Non-pigmented ciliary epithelial cell (primary cell): ENCODE measurements at places on chromosomes 2 and 18.

DNA sequence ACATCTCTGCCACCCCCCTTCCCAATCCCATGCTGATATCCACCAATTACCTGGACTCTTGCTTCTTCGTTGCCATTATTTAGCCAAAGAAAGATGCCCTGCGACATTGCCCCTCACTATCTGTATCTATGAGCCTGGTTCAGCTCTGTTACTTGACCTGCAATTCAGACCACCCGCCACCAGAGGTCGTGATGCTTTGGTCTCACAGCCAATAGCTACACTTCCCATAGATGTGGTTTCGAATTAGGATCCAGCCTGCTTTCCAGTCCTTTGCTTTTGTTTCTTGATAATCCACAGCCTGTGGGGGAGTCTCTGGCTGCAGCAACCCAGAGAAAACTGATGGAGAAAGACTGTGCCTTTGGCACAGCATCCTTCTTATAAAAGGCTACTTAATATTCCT lies 239.4 kb downstream of the KLHL29 start:
- no peak for DNase-seq

DNA sequence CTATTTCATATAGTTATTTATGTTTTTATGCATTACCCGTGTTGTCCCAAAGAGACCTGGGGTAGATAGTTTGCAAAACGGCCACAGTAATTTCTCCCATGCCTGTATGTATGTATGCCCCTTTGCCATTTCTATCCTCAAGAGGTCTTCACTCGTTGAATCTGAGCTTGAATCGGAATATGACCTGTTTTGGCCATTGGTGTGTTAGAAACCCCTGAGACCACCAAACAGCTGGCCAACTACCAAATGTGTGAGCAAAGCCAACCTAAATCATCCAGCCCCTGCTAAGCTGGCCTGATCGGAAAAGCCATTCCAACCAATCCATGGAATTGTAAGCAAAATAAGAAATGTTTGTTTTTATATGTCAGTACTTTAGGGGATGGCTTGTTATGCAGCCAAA lies 23.4 kb upstream of the INO80C start:
- DNase-seq = no peak

DNA sequence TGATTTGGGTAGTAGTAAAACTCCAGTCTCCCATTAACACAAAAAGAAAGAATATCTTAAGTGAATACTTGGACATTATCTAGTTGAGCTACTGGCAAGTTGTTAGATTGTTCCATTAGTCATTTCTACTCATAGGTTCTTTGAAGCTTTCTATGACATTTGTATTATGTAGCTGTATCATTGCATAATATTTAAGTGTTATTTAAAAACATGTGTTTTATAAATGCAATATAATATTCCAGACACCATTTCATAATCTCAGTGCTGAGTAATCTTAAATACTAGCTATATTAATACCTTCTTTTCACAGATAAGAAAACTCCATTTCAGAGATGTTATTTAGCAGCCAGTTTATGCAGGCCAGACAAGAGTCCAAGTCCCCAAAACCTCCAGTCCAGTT lies 271.9 kb downstream of the NCKAP5 start:
- no peak for DNase-seq

DNA sequence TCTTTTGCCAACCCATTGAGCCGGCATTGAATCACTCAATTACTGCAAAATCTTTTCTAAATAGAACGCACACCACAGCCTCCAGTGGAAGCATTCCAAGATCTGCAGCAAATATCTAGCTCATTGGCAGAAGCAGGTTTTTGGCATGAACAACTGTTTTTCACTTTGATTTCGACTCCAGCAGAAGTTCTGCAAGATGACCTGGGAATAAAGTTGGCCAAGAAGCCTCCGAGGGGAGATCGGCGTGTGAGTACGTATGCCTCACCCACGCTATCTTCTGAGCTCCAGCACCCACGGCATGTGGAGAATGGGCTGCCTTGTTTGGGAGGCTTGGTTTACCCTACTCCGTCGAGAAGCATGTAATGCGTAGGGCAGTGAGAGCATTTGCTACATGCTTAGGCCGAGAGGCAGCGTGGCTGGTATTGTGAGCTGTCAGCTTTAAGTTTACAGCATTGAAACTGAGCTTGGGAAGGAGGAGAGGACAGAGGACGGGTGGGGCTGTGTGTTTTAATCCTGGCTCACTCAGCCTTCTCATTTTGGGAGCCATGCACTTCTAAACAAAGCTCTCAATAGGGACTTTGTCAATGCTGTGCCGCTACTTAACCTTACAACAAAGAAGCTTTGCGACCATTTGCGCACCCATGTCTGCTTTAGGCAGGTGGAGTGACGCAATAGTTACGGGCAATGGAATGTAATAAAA lies 10.5 kb downstream of the PCARE start:
- no peak for DNase-seq

DNA sequence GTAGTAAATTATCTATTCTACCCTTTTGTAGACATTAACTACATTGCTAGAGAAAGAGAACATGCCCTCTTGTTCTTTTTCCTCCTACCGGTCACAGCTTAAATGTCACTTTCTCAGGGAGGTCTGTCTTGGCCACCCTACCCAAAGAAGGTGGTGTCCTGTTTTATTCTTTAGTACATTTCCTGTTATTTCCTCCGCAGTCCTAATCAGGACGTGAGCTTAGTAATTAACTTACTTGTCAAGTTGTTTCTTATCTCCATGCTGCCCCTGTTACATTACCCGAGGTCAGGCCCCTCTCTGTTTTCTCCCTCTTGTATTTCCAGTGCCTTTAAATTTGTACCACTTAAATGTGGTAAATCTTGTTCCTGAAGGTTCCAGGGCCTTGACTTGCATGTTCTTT lies 73.7 kb upstream of the RMDN2 start:
- no peak for DNase-seq

DNA sequence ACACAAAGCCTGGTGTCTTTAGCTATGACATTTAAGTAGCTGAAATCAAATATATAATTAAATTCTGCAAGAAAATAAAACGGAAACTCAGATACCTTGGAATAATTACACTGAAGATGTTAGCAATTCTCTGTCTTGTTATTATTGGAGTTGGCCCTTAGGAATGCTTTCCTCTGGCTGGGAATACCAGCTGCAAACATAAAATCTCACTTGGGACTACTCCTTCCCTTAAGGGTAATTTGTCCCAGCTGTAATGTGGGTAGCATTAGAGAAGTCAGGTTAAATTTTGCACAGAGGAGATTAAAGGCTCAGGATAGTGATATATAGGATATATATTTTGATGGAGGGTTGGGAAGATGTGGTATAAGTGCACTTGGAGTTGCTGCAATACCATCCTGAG lies 37.3 kb upstream of the GRP start:
- DNase-seq = no peak

DNA sequence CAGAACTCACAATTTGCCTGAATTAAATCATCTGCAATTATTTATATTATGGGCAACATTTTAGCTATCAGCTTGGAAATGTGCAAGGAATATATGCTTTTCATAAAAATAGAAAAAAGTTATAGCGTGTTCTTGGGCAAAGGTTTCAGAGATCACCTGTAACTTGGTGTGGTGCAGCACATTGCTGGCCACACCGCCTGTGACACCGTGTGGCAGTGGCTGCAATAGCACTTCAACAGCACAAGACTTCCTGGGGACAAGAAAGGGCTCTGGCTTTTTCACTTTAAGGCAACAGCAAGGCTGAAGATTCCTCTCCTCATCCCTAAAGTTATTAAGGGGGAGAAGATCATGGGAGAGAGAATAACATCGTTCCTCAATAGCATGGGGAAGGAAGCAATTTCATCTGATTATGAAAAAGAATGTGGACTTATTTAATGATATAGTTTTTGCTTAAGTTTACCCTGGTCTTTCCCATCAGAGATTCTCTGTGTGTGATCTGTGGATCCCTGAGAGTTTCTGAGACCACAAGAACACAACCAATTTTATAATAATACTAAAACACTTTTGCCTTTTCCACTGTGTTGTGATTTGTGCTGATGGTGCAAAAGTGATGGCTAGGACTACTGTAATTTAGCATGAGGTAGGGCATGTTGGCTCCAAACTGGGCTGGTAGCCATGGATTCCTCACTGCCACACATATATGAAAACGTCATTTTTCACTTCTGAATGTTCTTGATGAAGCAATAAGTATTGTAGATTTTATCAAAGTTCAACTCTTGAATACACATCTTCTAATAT lies 15.0 kb upstream of the SERPINB3 start:
- no peak for DNase-seq
